ENCODE measurements at places on chromosomes 12 and 14.

DNA sequence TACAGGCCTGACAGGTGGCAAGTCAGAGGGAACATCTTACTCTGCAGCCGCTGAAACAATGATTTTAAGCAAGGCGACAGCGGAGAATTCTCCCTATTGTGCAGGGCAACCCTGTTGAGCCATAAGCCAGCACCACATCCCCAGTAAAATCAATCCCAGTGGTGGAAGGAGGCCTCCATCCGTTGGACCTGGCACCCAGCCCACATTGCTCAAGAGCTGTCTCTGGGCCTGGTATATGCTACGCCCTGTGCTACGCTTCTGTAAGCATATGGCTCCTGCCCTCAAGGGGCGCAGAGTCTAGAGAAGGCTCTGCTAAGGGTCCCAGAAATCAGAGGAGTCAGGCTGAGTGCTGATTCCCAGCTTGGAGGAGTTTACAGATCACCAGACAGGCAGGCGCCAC lies 265.5 kb downstream of the CACNA1C start:
- no peak for DNase-seq

GRCh38 chr14:52377940-52378339 lies 63.8 kb downstream of the PTGER2 start:
- peak; percentile 65 for DNase-seq

- no peak for DNase-seq
Measured at GRCh38 chr12:111046896-111047295, 126.5 kb upstream of the MYL2 start.

DNA sequence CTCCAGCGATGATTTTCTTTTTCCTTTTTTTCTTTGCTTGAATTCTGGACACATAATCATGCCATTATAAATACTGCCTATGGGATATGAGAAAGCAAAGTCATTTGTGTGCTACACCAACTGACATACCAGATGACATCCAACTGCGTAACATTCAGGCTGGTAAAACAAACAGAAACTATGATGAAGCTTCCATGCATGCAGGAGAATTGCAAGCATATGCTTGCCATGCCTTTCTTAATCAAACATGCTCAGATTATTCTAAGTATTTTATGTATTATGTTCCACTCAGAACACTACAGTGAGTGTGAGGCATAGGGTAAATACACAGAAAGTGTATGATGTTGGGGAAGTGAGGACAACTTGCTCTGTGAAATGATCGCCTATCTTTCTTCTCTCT lies 97.4 kb downstream of the C12orf50 start:
- DNase-seq: no peak

GRCh38 chr12:91250273-91250665 lies 67.7 kb upstream of the DCN start:
- no peak for DNase-seq

GRCh38 chr12:62898526-62898925 lies 36.4 kb downstream of the PPM1H start:
- DNase-seq: no peak

DNA sequence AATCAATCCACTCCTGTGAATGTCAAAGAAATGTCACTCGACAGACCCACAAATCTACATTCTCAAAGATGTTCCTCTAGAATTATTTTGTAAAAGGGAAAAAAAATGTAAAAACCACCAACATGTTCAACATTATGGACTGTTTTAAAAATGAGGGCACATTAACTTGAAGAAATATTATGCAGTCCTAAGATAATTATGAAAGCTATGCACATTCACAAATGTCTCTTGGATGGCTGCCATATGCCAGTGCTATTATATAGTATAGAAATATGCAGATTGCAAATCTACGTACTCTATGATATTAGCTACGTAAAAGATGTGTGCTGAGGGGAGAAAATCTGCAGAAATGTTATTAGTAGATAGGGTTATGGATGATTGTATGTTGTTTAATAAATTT lies 334.2 kb downstream of the BMP4 start:
- DNase-seq: no peak

GRCh38 chr12:20150835-20151422 lies 217.4 kb upstream of the PDE3A start:
- no peak for DNase-seq

- no peak for DNase-seq
Measured at GRCh38 chr12:2654741-2655140, 140.0 kb upstream of the FKBP4 start.

- no peak for DNase-seq
Measured at GRCh38 chr14:91415794-91416743, 1.6 kb downstream of the CCDC88C start.

- peak; percentile 60 for DNase-seq
Measured at GRCh38 chr12:124032265-124032886, 59.4 kb downstream of the ZNF664 start.

- peak; percentile 82 for DNase-seq
Measured at GRCh38 chr14:70821584-70822529, 12.5 kb upstream of the MAP3K9 start.

GRCh38 chr12:5478081-5478706 lies 46.3 kb downstream of the NTF3 start:
- DNase-seq: no peak

GRCh38 chr12:53179687-53180219 lies 769 bp upstream of the ZNF740 start:
- DNase-seq: no peak

GRCh38 chr14:58077621-58078020 lies 74.4 kb downstream of the ARMH4 start:
- DNase-seq: no peak

GRCh38 chr12:12331244-12331771 lies 18.7 kb downstream of the MANSC1 start:
- DNase-seq: no peak

DNA sequence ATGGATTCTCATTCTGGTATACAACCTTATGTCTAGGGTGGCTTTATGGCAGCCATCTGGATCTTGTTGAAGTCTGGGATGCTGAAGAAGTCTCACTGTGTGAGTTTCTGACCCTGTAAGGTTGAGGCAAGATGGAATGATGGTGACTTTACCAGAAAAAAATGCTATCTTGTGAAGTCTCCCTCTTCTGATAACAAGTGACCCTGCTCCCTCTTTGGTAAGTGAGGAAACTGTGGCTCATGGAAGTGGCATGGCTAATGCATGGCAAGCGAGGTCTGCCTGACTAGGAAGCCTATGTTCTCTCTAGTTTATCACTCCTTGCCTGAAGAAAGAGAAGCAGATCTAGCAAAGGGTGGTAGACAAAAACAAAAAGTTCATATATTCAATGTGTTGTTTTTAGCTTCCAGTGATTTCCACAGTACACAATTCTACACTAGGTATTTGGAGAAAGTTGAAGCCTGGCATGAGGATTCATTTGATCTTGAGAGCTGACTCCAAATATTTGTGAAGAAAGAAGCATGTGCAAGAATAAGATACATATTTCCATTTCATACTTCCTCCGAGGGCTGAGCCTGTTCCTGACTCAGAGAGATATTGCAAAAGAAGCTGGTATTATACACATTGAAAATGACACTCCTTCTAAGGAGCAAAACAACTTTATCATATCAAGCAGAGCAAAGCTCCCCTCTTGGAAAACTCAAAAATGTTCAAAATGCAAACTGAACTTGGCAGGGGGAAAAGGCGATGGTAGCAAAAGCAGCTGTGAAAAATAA lies 63.6 kb downstream of the HELB start:
- DNase-seq: no peak

- DNase-seq: no peak
Measured at GRCh38 chr12:94768398-94769046, 118.2 kb upstream of the TMCC3 start.

DNA sequence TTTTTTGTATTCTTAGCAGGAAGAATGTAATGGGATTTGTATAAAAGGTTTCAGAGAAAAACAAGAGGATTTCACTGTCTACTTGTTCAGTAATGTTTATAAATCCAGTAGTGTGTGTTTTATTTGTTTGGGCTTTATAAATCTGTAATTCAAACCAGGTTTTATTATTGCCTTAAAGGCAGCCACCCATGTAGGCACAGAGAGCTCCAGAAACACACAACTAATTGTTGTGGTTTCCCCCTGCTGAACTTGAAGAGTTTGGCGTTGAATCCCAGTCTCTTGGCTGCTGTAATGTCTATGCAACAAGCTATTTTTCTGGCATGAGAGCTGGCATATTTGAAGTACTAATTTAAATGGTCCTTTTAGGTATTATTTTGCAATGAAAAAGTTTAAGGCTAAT lies 63.4 kb upstream of the SLCO1C1 start:
- no peak for DNase-seq

DNA sequence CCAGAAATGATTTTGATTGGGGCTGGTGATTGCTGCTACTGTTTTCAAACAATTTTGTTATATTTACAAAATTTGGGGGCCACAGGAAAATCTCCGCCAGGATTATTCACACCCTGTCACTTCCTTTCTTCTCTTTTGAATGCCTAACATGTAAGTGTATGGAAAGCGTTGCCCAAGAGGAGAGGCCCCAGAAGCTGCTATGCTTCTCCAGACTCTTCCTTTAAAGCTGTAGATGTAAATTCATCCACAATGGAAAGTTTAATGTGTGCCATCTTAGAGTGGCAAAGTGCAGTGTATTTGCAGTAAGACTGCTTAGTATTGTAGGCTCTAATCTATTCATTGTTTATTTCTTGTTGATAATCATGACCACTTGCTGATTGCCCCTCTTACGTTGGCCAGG lies 136.7 kb upstream of the LRIG3 start:
- DNase-seq: no peak

GRCh38 chr12:102513272-102513671 lies 32.9 kb upstream of the IGF1 start:
- no peak for DNase-seq

DNA sequence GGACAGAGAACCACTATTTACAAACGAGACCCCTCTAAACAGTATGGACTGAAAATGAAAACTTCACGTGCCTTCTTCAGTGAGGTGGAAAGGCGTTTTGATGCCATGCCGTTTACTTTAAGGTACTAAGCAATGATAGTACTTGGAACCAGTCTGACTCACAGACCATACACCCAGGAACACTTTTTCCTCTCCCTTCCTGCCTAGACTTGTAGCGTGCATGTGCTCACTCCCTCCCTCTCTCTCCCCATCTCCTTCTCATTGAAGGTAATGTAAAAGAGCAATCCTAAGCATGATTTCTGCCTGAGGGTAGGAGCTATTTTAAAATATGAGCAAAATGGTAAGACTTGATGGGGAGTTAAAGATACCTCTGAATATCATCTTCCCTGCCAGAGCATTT lies 5.9 kb upstream of the RPL41 start:
- DNase-seq: no peak

GRCh38 chr12:2439332-2440100 lies 355.3 kb upstream of the FKBP4 start:
- no peak for DNase-seq

GRCh38 chr12:22625762-22626294 lies 857 bp downstream of the ETNK1 start:
- DNase-seq: no peak

- no peak for DNase-seq
Measured at GRCh38 chr14:24060984-24061913, 9.4 kb downstream of the CARMIL3 start.

DNA sequence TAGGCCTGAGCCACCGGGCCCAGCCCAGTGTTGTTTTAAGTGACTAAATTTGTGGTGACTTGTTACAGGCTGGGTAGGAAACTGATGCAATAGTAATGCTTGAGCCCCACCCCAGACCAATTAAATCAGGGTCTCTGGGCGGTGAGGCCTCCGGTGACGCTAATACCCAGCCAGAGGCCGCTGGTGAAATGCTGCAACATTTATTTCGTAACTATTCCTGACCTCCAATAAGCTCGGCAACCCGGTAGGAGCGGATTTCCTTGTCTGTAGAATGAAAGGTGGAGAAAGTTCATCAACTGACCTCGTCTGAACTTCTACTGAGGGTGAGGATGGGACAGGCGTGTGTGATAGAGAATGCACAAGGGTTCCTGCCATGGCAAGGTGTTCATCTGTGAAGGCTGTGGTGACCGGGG lies 42.3 kb downstream of the FZD10 start:
- DNase-seq: no peak

DNA sequence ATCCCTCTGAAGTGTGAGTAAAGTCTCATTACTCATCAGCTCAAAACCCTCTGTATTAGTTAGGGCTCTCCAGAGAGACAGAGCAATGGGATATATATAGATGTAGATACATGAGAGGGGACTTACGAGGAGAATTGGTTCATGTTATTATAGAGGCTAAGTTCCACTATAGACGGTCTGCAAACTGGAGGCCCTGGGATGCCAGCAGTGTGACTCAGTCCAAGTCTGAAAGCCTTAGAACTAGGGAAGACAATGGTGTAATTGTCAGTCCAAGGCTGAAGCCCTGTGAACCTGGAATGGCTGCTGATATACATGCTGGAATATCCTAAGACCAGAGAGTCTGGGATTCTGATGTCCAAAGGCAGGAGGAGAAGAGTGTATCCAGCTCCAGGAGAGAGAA lies 57.3 kb upstream of the CEP83 start:
- no peak for DNase-seq

GRCh38 chr14:70555890-70556289 lies 21.1 kb upstream of the ADAM20 start:
- peak; percentile 3 for DNase-seq

DNA sequence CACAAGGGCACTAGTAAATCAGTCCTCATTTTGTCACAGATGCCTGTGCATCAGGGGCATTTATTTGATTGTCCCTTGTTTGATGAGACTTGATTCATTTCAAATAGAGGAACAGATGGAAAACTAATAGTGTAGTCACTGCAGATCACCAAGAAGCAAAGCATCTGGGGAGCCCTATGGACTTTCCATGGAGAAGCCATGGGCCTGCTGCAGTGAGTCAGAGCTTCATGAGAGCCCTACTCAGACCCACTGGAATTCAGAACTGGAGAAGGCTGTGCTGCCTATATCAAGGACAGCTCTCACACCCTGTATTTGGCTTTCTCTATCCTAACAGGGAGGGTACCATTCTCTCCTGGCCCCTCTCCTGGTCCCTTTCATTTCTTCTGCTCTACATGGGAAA lies 126.2 kb downstream of the GRIP1 start:
- DNase-seq: no peak

GRCh38 chr12:131454418-131455217 lies 256.3 kb upstream of the SFSWAP start:
- DNase-seq: peak; percentile 72

- DNase-seq: no peak
Measured at GRCh38 chr12:80576641-80577418, 130.6 kb upstream of the MYF6 start.

DNA sequence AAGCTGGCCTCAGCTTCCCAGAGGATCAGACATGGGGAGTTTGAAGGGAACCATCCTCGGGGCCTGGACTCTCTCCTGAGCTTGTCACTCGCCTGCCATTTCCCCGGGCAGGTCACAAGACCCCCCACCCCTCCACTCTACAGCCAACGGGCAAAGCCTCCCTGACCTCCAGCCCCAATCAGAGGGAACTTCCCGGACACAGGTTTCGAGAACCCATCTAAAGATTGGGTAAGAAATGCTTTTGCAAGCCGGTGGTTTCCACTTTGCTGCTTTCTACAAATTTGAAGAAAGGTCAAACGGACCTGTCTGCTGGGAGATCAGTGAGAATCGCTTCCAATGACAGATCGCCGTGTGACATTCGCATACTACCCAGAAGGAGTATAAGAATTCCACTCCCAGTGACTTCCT lies 89.6 kb downstream of the SCARB1 start:
- DNase-seq: no peak

DNA sequence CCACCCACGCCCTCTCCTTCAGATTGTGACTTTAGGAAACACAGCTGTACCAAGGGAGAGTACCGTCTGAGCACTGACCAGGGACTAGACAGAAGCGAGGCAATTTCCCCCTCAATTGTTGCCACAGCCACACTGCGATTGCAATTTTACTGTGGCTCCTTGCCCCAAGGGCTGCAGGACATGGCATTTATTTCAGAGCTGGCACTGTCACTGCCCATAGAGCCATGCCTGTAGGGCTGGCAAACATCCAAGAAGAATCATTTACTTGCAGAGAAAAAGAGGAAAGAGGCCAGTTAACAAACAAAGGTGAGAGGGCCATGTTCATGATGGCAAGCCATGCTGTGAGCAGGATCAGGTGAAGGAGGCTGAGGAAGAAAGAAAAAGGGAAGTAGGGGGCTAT lies 129.6 kb downstream of the EMP1 start:
- DNase-seq: no peak

Data from H1 (cell line).